Fibroblast of lung (primary cell): ENCODE measurements at places on chromosomes 16 and 17. TPM values are rescaled to one million over a fixed set of nuclear protein-coding genes. Genes with fewer than 3 reads are reported as not detected.

GRCh38 chr17:37064206-37064605 is 115.5 kb downstream of the AATF start:
- no peak for DNase-seq

DNA sequence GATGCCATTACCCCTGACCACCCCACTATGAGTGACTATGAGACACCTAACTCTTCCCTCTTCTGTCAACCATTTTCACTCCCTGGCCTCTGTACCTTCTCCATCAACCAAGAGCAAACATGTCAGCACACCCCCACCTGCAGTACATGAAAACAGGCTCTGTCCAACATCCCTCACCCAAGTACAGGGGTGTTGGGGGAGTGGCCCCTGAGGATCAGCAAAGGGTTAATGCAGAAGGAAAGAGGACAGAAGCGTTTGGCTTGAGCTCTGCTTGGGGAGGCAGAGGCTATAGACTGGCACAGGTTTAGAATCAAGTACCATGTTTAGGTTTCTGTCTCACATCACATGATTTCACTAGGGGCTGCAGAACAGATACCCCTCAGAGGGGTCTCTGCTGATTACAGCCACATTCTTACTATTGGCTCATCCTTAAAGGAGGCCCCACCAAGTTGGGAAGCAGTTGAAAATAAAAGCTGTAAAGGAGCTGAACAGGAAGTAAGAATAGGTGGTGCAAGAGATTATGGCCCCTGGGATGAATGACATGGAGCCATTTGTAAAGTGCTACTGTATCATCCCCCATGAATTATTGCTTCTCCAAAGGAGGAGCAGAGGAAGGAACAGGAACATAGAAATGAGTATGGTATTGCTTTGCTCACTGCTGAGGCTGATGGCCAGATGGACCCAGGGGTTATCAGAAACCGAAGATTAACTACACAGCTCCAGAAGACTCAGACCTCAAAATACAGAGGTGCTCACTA is 2.4 kb upstream of the PSMC3IP start:
- DNase-seq = no peak

GRCh38 chr17:8628172-8628571 is 2.4 kb downstream of the MYH10 start:
- DNase-seq = no peak

Gene KIF19
- under 0.01 TPM in 1 of 2 replicates, not detected in the other for total RNA-seq
